ENCODE measurements at places on chromosomes 5 and 9.

GRCh38 chr5:5103245-5103644 lies 36.9 kb upstream of the ADAMTS16 start:
- DNase-seq, result no peak

DNA sequence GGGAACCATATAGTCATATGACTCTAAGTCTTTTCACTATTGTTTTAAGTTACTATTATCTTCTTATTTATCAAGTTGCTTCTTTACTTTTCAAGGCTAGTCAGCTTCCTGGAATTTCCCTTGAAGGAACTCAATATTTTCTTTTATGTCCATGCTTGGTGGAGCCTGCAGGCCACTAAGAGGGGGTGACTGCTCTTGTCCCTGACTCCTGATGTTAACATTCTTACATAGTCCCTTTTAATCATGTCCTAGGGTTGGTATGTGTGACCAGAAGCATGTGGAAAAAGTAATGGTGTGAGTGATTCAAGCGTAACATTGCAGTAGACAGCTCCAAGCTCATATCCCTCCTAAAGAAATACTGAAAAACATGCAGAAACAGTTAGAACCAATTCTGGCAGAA lies 1536.2 kb upstream of the CDH9 start:
- DNase-seq, result no peak

GRCh38 chr9:127218818-127219217 lies 45.8 kb upstream of the GARNL3 start:
- DNase-seq, result no peak

DNA sequence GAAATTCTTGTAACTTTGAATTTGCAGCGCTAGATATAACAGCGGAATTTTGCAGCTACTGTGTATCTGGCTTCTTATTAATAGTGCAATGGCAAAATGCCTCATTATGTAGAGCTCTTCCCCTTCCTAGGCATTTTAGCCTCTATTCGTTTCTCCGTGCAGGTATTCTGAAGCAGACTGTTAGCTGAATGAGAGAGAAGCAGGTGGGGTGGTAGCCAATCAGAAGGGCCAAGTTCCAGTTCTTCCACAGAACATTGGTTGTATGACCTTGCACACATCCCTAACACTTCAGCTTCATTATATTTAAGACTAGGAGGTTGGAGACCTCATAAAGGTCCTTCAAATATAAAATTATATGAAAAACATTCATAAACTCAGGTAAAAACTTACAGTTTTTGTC lies 1.2 kb upstream of the VPS13A start:
- DNase-seq, result no peak

- DNase-seq, result no peak
Measured at GRCh38 chr5:154486427-154486866, 8.4 kb upstream of the HAND1 start.

GRCh38 chr9:112420208-112420607 lies 40.3 kb downstream of the HSDL2 start:
- DNase-seq, result no peak

GRCh38 chr5:79840084-79840990 lies 150.7 kb downstream of the CMYA5 start:
- no peak for DNase-seq

DNA sequence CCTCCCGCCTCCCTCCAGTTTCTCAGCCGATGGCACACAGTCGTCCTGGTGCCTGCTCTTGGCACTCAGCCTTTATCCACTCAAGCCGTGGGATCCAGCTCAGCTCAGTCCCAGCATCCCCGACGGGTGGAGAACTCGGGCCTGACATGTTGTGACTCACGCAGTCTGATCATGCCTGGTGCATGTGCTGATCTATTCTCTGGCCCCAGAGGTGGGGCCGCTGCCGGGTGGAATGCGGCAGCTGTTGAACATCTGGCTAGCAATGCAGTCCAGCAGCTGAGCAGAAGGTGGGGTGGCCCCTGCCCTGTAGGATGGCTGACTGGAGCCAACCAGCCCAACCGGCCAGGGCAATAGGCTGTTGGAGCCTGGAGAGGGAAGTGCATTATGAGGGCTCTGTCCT lies 1.7 kb upstream of the AIF1L start:
- DNase-seq, result no peak

GRCh38 chr5:14102666-14103065 lies 40.5 kb upstream of the TRIO start:
- DNase-seq, result no peak

DNA sequence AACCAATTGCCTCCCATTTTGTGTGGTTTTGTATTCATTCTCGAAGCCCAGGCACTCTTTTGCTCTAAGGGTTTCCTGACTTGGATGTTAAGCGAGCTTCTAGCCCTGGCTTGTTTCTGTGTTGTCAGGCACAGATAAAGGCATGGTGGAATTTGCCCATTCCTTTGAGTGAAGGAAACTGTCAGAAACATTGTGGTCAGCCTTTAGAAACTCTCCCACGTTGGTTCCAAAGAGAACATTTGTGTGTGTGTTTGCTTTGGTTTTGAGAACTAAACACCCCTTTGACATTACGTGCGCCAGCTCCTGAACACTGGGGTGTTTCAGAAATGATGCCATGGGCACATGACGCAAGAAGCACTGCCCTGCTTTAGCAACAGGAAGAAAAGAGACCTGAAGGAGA lies 320.9 kb downstream of the NTRK2 start:
- DNase-seq, result no peak

- DNase-seq, result no peak
Measured at GRCh38 chr5:91269198-91269597, 113.9 kb downstream of the ARRDC3 start.

- no peak for DNase-seq
Measured at GRCh38 chr9:125479846-125480615, 218.4 kb downstream of the GAPVD1 start.

DNA sequence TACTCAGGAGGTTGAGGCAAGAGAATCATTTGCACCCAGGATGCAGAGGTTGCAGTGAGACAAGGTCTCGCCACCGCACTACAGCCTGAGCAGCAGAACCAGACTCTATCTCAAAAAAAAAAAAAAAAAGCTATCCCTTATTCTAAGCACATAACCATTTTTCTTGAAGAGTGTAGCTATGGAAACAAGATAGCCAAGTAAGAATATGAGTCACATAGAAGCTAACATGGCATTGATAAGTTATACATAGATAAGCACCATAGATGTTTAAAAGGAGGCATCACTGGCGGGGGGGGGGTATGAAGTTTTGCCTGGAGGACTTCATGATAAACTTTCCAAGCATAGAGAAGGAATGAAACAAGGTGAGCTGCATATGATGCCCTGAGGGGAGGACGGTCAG lies 26.0 kb downstream of the CHSY3 start:
- no peak for DNase-seq

- DNase-seq, result no peak
Measured at GRCh38 chr9:114470581-114470980, 34.7 kb downstream of the WHRN start.

- DNase-seq, result no peak
Measured at GRCh38 chr9:131717719-131718460, 22.0 kb downstream of the RAPGEF1 start.

DNA sequence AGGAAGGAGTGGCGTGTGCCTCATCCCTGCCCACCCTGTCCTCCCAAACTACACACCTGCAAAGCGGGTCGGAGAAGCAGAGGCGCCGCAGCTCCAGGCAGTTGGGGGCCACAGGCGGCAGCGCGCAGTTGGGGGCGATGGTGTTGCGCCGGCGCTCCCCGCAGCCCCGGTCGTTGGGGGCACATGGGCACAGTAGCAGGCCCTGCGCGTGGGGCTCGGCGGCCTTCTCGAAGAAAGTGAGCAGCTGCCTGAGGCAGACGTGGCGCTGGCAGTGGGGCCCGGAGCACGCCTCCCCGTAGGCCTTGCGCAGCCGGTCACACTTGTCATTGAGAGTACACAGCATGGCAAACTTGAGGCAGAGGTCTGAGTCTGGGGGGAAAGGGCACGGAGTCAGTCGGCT lies 16.8 kb downstream of the GFRA3 start:
- DNase-seq, result no peak

- DNase-seq, result no peak
Measured at GRCh38 chr9:4141296-4141695, 158.6 kb downstream of the GLIS3 start.
